Stimulated activated CD4-positive, alpha-beta T cell treated with anti-CD3 and anti-CD28 coated beads, TNF-alpha, amount 100 ng/mL, for 4 hours (primary cell): ENCODE measurements at places on chromosomes 3 and 15.
A peak's percentile ranks its signal among the peaks of the same experiment; 100 is the strongest.

DNA sequence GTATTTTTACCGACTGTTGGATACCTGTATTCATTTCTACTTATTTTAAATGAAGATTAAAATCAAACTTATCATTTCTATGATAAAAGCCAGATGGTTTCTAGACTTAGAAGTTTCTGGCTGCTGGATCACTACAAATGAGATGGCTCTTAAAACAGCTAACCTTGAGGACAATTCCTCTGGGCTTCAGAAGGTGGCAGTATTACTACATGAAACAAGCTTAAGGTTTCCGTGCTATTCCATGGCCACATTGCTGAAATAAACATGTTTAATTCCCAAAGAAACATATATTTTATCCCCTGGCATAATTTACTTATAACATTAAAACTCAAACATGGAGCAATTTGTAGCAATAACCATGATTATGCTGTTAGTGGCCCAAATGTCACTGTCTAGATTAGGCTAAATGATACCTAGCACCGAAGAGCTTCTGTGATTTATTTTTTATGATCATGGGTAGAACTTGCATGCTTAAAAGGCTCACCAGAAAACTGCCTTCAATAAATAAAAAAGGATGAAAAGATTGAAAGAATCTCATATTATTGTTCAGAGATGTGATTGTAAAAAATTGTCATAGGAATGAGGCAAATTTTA lies 204.0 kb upstream of the NANOGP8 start:
- DNase-seq, result no peak

GRCh38 chr3:105610473-105610872 lies 243.8 kb downstream of the ALCAM start:
- no peak for DNase-seq

DNA sequence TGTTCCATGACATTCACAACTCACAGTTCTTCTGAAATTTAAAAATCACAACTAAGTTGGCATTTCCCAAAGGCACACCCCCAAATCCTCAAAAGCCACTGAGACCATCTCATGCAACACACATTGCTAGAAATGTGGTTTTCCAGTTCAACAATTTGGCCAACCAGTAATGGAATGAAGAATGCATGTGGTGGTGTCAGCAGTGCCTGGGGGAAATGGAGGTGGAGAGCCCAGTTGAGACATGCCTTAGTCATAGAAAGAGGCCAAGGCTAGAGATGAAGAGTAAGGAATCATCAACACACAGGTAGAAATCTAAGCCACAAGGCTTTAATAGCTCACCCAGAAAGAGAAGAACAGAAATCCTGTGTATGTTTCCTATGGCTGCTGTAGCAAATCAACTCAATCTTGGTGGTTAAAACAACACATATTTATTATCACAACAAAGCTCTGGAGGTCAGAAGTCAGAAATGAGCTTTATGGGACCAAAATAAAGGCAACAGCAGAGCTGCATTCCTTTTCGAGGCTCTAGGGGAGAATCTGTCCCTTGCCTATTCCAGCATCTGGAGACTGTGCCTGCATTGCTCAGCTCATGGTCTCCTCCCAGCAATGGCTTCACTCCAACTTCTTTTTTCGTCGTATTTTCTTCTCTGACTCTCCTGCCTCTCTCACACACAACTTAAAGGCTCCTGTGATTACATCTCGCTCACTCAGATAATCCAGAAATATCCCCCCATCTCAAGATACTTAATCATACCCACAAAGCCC lies 54.0 kb downstream of the SNTN start:
- DNase-seq, result no peak

DNA sequence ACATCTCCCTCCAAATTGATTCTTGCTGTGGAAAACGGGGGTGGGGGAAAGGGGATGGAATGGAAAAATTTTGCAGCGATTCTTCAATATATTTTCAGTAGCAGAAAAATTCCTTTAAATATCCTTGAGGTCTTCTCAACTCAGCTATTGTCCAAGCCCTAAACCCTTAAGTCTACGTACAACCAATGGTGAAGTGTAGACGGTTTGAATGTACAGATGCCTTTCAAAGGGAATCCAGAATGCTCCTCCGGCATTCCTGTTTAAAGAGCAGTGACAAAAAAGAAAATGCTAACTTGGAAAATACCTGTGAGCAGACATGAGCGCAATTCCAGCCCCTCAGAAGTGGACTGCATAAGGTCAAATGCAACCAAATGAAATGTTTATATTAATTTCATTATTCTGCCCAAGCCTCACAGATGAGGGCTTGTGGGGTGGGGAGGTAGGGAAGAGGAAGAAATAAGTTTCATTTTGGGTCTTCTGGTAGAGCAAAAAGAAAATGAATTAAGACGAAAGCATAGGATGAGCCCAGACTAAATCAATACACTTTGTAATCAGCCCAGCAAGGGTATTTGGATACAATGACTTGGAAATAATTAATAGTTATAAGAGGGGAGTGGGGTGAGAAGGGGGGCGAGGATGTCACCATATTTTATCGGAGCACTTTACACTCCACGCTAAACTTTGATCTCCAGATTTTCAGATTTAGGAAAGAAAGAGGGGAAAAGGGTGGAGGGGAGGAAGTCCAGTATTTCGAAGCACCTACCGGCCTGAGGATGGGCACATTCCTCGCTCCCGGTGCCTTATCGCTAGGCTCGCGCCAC lies 2.7 kb downstream of the FOXP1 start:
- no peak for DNase-seq

DNA sequence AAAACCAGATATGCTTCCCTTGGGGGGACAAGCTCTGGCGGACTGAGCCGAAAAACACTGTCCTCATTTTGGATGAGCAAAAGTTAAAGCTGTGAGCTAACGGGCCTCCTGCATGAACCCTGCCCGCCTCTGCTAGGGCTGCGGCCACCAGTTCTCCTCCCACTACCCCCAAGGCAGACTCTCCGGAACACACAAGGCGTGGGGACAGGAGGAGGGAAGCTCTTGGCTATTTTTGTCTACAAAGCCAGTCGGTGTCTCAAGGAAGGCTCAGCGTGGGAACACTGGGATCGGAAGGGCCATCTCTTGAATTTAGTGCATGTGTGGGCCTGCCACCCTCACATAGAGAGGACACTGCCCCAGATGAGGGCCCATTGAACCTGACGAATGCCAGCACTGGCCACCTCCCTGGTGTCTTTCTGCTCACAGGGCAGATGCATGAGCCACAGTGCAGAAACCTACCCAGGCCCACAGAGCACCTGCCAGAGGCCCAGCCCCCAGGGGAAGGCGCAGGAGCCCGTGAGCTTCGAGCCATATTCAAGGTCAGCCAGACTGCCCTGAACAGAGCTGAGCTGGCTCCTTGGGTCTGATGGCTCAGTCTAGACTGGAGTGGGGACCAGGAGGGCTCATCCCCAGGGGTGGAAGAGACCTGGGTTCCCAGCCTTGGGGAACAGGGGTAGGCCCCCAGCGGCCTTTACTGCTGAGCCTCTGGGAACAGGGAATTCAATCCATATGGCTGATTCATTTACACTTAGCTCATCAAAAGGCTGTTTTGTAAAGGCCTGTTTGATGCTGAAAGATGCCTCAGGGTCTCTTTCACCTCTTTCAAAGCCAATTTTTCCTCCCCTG lies 38.3 kb downstream of the HCN4 start:
- no peak for DNase-seq

GRCh38 chr3:136624894-136625815 lies 127.0 kb downstream of the STAG1 start:
- no peak for DNase-seq

GRCh38 chr3:147117631-147118030 lies 288.7 kb downstream of the ZIC4 start:
- DNase-seq, result no peak

DNA sequence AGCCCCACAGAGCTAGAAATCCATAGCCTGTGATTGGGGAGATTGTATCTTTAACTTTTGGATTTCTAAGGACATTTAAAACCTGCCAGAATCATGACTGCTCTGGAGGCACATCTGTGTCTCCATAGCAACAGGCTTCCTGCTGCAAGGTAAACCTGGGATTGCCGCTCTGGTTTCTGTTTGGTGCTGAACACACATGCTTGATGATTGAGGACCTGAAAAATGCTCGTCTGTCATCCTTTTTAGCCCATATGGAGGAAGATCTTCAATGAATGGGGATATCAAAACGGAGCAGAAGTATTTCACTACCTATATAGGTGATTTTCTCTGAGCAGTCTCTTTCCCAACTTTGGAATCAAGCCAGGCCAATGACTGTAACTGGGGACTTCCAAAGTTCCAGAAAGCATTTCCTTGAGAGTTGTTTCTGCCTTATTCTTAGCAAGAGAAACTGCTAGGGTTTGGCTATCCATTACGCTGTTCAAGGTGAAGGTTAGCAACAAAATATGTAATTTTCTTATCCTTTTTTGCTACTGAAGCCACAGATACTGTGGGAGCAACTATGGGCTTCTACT lies 96.5 kb upstream of the TNIK start:
- no peak for DNase-seq

- no peak for DNase-seq
Observed at GRCh38 chr15:27623149-27623548, 476.0 kb downstream of the OCA2 start.

DNA sequence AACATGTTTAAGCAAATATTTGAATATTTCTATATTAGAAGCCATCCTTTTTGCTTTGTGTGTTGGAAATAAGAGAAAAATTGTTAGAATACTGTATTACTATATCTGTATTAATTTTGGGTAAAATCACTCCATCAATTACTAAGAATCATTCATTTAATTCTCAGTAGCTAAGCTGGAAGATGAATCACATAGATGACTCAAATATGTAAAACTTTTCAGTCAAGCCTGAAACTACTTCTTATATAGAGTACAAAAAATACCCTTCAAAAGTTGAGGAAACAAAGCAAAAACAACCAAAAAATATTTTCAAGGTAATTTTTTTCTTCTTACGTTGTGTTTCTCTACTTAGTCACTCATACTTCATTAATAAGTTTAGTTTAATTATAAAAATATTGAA lies 205.7 kb upstream of the ROBO1 start:
- no peak for DNase-seq

- no peak for DNase-seq
Observed at GRCh38 chr3:127083778-127084397, 101.0 kb downstream of the PLXNA1 start.

DNA sequence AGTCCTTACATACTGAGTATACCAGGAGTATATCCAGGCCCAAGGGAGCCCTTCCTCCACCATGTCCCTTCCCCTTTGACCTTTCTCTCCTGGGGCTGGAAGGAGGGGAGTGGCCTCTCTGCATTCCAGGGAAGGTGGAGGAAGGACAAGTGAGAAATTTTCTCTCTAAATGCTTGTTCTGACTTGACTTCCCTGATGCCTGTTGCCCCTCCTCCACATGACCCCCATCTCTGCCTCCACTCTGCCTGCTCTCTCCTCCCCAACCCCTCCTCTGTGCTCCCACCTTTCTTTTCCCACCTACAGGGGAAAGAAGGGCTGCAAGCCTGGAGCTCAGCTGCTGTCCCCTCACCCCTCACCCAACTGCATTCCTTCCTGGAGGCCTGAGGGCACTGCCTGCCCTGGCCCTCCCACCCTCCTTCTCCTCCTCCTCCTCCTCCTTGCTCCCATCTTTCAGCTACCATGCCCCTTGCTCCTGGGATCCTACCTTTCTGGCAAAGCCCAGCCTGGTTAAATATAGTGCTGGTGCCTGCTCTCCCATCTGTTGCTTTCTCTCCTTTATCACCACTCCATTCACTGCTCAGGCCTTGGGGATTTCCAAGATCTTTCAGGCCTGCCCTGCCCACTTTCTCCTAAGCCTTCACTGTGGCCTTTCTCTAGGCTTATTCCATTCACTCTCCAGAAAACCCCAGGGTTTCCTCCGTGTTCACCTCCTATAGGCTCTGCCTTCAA lies 8.5 kb upstream of the DAG1 start:
- no peak for DNase-seq

DNA sequence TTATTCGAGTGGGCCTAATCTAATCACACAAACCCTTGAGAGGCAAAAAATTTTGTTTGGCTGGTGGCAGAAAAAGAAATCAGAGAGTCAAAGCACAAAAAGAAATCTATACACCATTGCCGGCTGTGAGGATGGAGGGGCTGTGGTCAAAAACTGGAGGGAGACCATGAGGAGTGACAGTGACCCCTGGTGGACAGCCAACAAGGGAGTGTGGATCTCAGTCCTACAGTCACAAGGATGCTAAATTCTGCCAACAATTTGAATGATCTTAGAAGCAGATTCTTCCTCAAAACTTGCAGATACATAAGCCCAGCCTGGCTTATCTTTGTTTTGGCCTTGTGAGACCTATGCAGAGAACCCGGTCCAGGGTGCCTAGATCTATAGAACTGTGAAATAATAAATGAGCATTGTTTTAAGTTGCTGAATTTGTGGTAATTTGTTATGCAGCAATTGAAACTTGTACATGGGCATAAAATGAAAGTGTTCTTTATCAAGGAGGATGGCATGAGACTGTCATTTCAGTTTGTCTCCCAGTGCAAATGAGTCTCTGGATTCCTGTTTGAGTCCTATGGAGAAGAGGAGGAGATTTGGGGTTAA lies 103.0 kb upstream of the ARHGEF26 start:
- DNase-seq, result peak; percentile 7

- no peak for DNase-seq
Observed at GRCh38 chr3:26237036-26237682, 385.4 kb upstream of the LRRC3B start.

- no peak for DNase-seq
Observed at GRCh38 chr15:78399091-78399490, 38.9 kb upstream of the IREB2 start.
